ENCODE measurements at places on chromosomes 1 and 21.
A peak's percentile ranks its signal among the peaks of the same experiment; 100 is the strongest.

DNA sequence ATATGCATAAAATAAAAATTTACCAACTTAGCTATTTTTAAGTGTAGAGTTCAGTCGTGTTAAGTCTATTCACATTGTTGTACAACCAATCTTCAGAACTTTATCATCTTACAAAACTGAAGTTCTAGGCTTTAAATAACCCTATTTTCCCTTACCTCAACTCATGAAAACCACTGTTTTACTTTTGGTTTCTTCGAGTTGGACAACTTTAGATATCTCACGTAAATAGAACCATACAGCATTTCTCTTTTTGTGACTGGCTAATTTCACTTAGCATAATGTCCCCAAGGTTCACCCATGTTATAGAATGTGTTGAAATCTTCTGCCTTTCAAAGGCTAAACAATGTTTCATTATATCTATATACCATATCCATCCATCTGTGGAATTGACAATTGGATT is 819.0 kb upstream of the ADGRL4 start:
- no peak for DNase-seq

DNA sequence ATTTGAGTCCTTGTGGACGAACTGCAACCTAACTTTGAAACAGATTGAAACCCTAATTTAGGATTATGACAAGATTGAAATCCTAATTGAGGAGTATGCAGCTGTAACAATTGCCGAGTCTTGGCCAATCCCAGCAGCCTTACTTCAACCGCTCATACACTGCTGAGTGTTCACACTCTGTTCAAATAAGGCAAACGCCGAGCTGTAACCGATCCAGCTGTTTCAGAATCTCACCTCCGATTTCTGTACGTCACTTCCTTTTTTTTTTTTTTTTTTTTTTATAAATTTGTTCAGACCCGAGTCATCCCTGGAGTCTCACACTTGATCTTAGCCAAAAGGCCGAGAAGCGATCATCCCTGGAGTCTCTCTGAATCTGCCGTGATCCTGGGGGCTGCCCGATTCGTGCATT is 22.3 kb upstream of the ATP5PO start:
- no peak for DNase-seq

- no peak for DNase-seq
Observed at GRCh38 chr1:39841429-39841828, 41.9 kb downstream of the TRIT1 start.

DNA sequence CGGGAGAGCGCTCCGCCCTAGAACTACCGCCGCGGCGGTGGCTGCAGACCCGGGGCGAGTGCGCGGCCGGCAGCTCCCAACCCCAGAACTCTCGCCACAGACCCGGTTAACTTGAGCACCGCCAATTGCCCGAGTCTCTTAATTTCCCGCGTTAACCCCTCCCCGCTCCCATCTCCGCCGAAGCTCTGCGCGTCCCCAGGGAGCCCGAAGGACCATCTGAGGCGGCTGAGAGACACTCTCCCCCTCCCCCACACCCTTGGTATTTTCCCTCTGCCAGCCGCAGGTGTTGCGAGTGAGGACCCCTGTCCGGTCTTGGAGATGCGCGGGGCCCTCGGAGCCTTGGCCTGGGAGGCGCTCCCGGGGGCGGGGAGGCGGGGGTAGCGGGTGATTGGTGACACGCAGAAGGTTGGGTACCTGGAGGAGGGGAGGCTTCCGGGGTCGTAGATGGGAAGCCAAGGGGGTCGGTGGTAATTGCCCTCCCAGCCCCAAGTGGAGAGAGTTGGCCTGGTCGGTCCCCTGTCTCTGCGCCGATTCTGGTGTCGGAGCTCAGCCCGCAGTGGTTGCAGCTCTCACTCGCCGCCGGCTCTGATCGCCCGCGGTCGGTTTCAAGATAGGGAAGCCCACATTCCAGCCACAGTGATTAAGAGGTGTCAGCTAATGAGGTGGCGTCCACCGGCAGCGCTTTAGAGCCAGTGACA is 858 bp upstream of the SUSD4 start:
- DNase-seq = no peak

DNA sequence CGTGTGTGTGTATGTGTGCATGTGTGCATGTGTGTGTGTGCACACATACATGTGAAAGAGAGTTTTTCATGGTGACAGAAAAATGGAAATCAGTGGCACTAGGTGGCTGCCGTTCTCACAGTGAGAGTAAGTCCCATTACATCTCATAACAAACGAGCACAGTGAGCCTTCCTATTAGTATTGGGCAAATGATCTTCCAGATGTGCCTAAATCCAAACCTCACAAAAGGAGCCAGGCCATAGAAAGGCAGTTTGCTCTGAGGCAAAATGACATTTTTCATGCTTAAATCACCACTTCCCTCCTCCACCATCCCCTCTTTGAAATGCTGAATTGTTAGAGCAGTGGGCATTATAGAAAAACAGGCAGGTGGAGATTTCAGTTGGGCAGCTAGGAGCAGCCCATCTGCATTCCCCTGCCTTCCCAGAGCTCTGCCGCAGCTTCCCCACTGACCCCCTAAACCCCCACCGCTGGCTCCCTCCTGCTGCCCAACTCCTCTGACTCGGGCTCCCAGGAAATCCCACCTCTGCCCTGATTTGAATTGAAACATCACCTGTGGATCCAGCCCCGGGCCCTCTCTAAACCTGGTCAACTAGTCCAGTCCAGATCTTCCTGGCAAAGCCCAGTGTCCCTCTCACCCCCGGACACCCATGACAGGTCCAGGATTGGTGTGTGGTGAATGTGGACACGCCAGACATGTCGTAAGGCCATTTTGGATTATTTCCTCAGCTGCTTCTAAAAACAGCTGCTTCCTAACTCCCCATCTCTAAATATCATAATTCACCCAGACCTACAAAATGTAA is 190.5 kb downstream of the SEC16B start:
- DNase-seq = no peak

GRCh38 chr1:81702079-81702715 is 98.5 kb upstream of the ADGRL2 start:
- DNase-seq = no peak

DNA sequence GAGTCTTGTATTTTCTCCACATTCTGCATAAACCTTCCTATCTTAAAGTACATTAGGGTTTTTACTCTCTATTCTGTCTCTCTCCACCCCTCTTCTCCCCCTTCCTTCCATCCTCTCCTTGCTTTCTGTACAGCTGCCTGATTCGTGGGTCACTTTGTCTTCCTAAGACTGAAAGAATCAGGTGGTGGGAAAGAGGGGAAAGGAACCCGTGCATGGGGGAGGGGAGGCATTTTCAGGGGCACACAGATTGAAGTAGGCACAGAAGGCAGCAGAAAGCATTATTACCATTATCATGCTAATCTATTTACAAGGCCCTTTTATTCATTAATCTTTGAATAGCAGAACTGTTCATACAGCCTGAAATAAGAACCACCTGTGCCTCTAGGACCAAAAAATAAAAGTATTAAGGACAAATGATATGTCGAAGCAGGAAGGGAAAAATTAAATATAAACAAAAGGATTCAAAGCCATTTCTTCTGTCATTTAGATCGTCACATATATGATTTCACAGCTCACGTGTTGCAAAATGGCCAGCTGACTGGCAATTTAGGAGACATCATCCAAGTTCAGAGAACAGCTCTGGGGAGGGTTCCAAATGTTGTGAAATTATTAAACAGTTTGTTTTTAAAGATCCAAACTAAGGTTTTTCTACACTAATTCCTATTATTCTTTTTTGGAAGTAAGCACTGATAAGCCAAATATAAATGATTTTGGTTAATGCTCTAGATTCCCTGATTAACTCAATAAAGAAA is 154.6 kb downstream of the PBX1 start:
- no peak for DNase-seq

DNA sequence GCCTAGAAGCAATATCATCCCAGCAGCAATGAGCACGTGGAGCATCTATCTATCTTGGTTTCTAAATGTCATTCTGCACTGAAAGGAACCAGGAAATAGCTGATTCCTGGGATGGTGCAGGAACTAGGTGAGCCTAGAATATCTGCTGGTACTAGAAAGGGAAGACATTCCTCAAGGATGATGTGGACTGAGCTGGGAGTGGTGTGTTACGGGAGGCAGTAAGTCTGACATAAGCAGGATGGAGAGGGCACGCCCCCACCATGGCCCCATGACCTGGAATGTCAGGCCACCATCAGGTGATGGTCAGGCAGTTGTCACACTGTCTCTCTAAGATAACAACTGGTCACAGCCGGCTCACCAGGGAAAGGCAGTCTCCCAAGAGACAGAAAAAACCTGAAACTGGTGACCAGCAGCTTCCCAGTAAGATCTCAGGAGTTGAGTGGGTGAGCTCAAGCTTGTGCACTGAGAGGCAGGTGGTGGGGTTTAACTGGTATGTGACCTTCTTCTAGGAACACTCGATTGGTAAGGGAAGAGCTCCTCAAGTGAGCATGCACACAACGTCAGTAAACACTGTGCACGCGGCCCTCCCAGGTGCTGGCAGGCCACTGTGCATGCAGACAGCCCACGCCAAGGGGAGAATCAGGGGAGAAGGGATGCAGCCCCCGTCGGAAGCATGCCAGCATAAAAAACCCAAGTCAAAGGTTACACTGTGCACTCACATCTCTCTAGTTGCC is 148.7 kb downstream of the ADSS2 start:
- no peak for DNase-seq

DNA sequence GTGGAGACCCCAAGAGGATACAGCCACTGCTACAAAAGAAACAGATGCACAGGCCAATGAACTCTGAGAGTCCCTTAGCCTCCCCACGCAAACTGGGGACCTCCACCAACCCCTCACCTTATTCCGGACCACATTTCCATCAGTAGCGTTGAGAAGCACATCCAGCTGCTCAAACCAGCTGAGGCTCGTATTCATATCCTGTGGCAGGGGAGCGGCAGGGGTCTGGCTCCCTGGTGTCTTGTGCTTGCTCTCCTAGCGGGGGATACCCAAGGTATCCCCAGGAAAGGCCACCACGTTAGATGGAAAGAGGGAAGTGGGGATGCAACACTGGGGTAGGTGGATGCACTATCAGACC is 481 bp downstream of the CCDC163 start:
- peak; percentile 42 for DNase-seq

- no peak for DNase-seq
Observed at GRCh38 chr1:240342251-240342625, 250.6 kb downstream of the FMN2 start.

GRCh38 chr1:90074137-90074536 is 79.2 kb downstream of the ZNF326 start:
- peak; percentile 2 for DNase-seq

DNA sequence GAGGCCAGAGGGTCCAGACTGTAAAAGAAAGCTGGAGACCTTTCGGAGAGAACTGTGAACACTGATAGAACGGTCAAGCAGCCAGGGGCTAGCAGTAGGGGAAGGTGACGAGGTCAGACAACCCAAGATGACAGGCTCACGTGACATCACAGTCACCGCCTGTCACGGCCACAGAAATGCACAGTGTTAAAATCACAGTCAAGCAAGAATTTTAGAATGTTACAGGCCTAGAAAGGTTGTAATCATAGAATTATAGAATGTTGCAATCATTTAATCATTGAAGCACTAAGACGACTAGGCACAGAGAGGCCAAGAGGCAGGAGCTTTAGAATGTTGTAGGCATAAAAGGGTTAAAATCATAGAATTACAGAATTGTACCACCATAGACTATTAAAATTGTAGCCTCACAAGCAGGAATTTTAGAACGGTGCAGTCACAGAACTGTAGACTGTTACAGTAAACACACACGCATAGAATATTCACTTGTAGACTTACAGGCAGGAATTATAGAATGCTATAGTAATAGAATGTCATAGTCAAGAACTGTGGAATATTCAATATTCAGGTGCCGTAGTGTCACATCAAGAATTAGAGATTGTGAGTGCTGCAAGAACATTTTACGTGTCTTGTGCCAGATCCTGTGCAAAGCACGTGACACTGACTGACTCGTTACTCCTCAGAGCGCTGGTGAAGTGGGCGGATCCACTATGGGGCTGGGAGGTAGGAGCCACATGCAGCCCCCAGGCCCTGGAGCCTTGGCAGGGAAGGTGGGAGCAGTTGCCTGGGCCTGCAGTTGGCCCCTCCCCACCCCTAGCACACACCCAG is 118.1 kb downstream of the EPHB2 start:
- no peak for DNase-seq

DNA sequence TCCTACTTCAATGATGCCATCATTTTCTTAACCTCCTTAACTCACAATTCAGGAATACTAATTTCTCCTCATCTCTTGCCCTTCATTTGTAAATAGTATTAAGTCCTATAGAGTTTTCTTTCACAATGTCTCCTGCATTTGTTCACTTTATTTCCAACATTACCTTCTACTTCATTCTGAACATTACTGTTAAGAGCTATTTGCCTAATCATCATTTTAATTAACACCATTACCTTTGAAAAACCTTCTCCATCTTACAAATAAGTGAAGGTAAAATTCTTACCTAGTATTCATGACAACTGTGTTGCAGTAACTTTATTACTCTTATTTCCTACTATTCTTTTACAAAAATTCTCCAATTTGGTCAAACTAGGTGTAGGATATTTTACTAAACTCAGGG is 137.7 kb downstream of the COQ8A start:
- no peak for DNase-seq

DNA sequence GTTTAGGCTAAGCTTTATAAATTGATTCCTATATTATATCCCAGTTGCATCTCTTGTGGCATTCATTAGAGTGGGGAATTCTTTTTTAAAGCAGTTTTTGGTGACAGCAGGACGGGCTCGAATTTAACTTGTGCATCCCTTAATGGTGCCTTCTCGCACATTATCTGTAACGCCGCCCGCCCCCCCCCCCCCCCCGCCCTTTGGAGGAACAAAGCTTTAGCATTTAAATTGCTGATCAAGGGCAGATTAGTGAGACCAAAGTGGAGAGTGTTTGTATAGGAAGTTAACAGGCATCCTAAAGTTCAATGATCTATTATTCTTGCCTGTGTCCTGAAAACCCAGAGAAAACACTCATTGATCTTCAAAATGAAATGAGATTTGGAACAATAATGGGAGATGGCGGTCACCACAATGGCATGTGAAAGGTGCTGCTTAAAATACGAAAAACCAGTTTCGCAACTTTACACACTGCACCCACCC is 2.2 kb downstream of the LMO4 start:
- DNase-seq = no peak

DNA sequence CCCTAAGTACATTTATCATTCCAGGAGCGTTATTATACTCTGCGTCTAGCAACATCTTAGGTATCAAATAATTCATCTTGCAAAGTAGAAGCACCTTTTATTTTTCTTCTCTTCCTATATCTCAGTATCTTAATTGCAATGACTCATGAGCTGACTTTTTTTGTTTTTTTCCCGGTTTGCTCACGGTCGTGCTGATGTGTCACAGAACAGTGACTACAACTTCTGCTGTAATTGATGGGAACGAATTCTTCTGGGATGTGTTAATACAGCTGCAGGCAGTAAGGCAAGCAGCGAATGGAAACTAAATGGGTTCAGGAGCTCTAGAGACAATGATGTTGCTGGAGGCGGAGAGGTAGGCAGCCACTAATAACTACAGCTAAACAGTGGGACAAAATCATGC is 89.8 kb upstream of the TMPRSS15 start:
- DNase-seq = no peak

DNA sequence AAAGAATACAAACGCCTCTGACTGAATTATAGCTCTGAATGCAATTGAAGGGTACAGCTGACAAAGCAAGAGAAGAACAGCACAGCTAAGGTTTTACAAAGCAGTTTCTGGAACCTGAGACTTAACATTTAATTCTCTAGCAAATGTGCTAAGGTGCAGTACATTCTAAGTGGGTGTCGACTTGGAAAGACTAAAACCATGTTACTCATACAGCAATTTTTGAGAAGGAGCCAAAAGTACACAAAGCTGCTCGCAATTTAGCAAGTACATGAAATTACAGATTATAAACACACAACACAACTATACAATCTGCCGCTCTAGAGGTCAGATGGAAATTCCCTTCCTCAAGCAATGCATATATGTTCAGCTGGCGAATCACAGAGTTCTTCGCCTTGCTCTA is 121.9 kb downstream of the TIAM1 start:
- DNase-seq = no peak

GRCh38 chr1:94154989-94155388 is 34.0 kb upstream of the ABCA4 start:
- DNase-seq = no peak
